ENCODE measurements at places on chromosomes 7 and 10.
A peak's percentile ranks its signal among the peaks of the same experiment; 100 is the strongest.

GRCh38 chr10:33974976-33975478, 640.6 kb upstream of the NRP1 start:
- DNase-seq, result no peak

- no peak for DNase-seq
Observed at GRCh38 chr10:89348975-89349374, 21.2 kb downstream of the IFIT3 start.

DNA sequence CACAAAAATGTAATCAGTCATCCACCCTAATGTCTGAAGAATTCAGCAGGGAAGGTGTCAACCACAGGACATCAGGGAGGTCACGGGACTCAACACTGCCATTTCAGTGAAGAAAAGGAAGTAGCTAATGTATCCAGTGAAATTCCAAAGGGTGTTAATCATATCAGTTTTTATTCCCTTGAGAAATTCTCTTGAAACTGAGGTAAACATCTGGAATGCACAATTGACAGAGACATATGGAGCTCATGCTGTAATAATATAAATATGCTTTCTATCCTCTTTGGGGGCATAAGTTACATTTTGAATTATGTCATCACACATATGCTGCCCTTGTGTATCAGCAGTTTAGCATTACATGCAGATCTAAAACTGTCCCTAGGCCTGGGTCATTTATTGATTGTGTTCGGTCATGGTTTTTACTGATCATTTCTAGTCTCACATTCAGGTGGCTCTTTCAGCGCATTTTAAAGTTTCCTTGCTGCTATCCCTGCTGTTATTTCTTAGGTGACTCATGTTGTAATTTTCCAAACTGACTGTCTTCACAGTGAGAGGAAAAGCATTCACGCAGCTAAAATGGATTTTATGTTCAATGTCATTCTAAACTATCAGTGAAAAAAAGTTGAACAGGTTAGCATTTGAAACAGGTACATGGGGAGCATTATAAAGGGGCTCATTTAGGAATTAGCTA, 273.9 kb downstream of the TSPAN12 start:
- DNase-seq, result peak; percentile 98

DNA sequence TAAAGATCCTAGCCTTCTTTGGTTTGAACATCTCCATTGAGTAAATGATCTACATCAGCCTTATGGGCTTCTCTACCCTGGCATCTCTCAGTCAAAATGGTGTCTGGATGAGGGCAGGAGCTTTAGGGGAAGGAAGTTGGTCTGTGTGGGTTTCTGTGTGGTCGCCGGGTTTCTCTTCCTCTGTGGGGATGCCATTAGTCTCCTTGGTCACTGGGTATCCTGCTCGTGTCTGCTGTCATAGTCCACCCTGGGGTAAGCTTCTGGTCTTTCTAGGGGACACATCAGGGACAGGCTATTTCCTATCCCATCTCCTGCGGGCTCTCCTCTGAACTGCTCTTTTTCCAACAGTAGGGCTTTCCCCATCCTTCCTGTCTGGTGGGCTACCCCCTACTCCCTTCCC, 150.3 kb upstream of the NPY start:
- no peak for DNase-seq

- peak; percentile 35 for DNase-seq
Observed at GRCh38 chr10:18071591-18071990, 68.6 kb upstream of the CACNB2 start.

- DNase-seq, result no peak
Observed at GRCh38 chr10:110069502-110069982, 61.8 kb downstream of the ADD3 start.

GRCh38 chr7:112080978-112081377, 125.2 kb downstream of the DOCK4 start:
- DNase-seq, result peak; percentile 31

DNA sequence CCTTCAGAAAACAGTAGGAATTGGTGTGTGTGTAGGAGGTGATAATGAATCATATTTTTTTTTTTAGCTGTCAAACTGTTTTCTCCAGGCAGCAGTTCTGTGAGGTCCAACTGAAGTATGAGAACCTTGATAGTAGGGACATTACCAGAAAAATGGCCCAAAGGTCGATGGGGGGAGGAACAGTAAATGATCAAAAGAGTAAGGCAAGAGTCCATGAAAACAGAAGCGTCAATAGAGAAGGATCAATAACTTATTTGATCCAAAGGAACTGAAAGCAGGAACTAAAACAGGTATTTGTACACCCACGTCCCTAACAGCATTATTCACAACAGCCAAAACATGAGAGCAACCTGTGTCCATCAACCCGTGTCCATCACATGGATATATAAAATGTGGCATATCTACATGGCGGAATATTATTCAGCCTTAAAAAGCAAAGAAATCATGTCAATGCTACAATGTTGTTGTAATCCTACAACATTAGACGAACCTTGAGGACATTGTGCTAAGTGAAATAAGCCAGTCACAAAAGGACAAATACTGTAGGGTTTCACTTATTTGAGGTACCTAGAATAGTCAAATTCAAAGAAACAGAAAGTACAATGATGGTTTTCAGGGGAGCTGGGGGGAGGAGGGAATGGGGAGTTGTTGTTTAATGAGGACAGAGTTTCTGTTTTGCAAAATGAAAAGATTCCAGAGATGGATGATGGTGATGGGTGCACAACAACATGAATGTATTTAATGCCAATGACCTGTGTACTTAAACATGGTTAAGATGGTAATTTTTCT, 214.0 kb upstream of the KLF14 start:
- DNase-seq, result no peak

DNA sequence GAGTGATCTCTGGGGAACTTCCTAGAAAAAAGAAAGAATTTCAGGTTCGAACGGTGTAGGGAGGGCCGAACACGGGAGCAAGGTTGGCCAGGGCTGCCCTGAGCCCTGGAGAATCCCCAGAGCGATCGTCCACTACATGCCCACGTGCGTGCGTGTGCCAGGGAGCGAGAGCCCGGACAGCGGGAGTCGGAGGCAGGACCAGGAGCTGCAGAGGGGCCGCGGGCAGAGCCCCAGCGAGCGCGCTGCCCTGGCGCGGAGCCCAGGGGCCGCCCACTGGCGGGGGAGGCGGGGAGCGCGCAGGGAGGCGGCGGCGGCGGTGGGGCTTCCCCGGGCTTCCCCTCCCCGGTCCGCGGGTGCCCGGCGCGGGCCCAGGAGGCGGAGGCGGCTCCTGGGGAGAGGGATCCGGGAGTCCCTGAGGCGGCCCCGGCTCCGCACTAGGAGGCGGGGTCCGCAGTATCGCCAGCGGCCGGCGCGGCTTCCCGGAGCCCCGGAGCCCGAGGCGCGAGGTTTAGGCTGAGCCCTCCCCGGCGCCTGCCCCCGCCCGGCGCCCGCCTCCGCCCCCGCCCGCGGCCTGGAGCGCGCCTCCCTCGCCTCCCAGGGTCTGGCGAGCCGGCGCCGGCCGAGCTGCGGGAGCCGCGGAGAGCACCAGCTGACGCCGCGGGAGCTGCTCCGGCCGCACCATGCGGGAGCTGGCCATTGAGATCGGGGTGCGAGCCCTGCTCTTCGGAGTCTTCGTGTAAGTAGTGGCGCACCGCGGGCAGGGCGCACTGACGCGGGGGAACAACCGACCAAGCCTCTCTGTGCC, at the start of gene PLPP4:
Gene PLPP4 (plus strand): TSS at position 602 of the 805 bp plus-strand sequence. CDS start 79 bp downstream, at position 681.
- peak; percentile 58 for DNase-seq

DNA sequence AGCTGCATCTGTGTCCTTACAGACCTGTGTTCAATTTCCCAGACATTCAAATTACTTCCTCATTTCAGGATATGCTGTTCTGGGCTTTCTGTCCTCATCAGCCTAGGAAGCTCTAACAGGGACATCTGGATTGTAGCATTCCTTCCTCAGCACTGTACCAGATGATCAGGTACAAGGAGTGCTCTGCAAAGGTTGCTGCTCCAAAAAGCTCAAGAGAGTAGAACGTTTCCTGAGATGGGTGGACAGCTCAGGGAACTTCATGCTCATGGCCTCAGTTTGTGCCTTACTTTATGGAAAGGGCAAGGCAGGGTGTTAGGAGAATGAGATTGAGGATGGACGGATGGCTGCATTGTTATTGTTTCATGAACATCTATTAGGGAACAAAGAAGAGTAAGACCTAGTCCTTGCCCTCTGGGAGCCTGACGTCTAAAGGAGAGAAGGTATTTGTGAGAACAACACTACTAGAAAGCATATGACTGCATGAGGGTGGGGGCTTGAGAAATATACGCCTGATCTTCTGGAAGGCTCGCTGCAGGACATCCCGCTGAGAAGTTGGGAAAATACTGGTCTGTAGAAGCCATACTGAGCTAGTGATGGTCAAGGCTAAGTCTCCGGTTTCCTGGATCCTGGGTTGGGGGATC, 10.5 kb upstream of the ZNF212 start:
- DNase-seq, result no peak

- peak; percentile 51 for DNase-seq
Observed at GRCh38 chr7:90681336-90682022, 85.4 kb downstream of the CDK14 start.

GRCh38 chr7:29499932-29500331, 63.7 kb upstream of the PRR15 start:
- DNase-seq, result no peak

All from fibroblast of skin of abdomen (primary cell).